ENCODE measurements at places on chromosomes 3 and 15.
A peak's percentile ranks its signal among the peaks of the same experiment; 100 is the strongest.

DNA sequence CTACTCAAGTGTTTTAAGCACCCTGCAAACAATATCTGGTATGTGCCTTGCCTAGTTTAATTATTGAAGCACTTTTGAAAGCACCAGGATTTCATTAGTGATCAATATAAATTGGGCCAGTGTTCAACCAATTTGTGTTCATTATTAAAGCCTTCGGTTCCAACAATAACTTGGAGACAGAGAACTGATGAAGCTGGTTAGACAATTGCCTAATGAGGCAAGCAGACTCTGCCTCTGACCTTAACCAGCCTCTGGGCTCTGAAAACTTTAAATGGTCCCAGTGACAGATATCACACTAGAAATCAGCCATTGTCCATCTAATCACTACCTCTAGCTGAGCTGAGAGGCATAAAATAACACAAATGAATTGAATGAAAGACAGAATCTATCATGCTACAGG is 139.9 kb upstream of the CNTN6 start:
- DNase-seq, result no peak

- no peak for DNase-seq
Observed at GRCh38 chr3:42273361-42273760, 7.4 kb upstream of the CCK start.

DNA sequence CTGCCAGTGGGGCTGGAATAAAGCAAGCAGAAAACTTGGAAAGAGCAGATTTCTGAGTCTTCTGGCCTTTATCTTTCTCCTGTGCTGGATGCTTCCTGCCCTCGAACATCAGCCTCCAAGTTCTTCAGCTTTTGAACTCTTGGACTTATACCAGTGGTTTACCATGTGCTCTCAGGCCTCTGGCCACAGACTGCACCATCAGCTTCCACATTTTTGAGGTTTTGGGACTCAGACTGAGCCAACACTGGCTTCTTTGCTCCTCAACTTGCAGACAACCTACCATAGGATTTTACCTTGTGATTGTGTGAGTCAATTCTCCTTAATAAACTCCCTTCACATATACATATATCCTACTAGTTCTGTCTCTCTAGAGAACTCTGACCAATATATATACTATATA is 706.6 kb downstream of the NR2F2 start:
- DNase-seq, result no peak

DNA sequence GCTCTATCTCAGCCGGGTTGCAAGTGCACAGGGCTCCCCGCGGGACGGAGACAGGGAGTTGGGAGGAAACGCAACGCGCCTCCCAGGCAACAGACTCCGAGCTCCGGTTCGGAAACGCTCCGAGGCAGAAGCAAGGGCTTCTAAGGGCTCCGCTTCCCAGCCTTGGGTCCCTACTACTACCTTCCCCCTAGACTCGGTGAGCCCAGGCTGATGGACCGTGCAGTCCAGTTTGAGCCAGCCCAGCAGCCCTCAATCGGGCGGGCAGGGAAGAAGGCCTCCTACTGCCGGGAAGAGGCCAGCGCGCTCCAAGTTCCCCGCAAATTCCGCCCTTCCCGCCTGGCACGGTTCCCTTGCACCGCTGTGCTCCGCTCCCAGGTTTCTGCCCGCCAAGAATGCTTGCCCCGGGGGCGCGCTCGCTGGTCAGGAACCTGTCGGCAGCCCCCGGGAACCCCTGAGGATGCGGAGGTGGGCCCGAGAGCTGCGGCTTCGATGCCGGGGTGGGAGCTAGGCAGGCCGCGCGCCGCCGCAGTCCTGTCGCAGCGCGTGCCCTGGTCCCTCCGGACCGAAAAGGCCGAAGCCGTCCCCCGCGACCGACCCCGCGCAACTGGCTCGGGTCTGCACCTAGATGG is 728 bp downstream of the TRANK1 start:
- no peak for DNase-seq

DNA sequence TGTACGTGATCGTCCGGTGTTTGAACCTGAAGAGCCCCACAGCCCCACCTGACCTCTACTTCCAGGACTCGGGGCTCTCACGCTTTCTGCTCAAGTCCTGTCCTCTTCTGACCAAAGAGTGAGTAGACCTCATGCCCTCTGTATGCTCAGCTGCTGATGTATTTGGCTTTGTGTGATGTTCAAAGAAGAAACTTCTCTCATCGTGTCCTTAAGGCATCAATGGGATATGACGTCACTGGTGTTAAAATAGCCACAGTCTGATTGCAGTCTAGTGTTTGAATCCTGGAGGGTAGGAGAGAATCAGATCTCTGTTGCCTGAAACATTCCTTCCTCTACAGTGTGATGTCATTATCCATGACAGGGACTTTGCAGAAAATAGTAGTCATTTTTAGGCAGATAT is 28.1 kb downstream of the ABHD2 start:
- DNase-seq, result no peak

DNA sequence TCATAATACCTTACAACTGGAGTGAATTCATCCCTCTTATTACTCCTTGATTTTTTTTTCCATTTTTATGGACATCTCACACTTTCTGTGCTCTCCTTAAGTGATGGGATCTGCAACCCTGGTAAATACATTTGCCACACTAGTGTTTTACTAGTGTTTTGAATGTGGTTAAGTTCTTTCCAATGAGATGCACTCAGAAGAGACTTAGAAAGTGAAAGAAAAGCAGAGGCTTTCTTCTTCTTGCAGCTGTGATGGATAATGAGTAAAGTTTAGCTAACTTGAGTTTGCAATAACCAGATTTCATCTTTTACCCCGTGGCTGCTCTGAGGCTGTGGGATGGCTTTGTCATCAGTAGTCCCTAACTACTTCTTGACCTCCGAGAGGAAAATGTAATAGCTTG is 1248.4 kb downstream of the NSUN3 start:
- no peak for DNase-seq

- DNase-seq, result no peak
Observed at GRCh38 chr15:100692246-100692645, 89.9 kb downstream of the ASB7 start.

DNA sequence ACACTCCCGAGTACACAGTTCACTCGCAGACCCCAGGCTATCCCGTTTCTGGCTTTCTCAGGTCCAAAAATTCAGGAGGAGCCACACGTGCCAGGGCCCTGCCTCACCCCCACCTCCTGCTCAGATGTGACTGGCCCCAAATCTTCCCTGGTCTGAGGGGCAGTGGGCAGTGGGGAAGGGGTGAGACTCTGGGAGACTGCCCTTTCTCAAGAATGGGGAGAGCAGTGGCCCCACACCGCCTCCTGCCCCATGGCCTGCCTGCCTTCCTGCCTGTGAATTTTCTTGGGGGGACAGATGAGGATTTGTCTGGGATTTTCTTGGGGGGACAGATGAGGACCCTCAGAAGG is 174.6 kb downstream of the MEGF11 start:
- no peak for DNase-seq

DNA sequence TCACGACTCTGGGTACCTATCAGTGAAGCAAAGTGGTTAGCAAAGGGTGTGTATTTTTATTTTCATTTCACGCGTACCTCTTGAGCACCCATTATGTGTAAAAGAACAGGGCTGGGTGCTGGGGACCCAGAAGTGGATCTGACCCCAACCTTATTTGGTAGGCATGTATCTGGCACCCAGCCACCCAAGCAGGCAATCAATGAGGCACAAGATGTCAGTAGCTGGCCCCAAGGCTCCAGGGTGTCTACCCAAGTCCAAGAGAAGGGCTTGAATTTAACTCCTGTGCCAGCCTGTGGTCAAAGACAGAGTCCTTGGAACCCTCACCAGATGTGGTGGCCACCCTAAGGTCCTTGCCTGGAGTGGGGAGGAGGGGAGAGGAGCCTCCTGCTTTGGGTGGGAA is 5.7 kb downstream of the PLEKHO2 start:
- no peak for DNase-seq

- no peak for DNase-seq
Observed at GRCh38 chr3:25768851-25769250, 14.4 kb downstream of the NGLY1 start.

DNA sequence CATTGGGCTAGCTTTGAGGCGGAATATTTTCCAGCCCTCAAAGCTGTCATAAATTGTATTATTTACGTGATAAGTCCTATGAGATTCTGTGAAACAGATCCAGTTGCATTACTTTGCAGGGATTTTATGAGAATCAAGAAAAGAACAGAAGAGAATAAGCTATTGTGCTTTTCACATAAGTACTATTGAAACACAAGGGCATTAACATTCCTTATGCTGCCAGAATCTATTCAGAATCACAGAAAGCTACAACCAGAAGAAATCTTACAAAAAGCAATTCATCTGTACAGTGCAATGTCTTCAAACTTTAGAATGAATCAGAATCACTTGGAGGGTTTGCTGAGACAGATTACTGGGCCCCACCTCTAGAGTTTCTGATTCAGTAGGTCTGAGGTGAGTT is 10.6 kb upstream of the CACNA1D start:
- no peak for DNase-seq

DNA sequence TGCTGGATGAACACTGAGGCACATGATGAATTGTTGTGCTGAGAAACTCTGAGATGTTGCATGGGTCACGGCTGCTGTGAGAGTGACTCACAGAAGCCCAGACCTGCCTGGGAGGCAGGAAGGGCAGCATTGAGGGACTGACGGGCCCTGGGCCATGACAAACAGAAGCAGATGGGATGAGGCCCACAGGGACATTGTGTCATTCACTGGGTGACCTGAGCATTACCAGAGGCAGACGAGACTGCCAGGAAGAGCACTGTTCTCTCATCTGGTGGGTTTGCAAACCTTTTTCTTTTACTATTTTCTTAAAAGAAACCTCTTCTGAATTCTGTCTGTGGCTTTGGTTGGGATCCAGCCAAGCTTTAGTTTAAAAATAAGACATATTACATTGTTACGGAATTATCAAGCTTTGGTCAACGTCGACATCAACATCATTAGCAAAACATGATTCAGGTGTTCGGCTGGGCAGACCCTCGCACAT is 67.8 kb downstream of the BDH1 start:
- DNase-seq, result no peak

GRCh38 chr3:48232734-48233133 is 8.2 kb upstream of the ZNF589 start:
- DNase-seq, result peak; percentile 12

- DNase-seq, result no peak
Observed at GRCh38 chr3:70531838-70532489, 219.5 kb upstream of the MDFIC2 start.

DNA sequence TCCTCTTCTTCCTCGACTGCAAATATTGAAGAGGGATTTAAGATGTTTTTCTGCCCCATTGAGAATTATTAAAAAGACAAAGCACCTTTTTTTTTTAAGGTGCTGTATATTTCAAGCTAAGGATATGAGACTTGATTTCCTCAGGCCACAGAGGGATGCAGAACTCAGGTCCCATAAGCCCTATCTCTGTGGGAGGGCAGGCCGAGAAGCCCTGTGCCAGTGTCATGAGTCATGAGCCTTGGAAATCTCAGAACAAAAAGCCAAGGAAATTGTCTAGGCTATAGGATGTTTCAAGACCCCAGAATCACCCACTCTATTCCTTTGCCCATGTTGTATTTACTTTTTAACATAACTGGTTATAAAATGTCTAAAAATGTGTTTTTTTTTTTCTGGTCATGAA is 7.3 kb downstream of the ESYT3 start:
- DNase-seq, result no peak

DNA sequence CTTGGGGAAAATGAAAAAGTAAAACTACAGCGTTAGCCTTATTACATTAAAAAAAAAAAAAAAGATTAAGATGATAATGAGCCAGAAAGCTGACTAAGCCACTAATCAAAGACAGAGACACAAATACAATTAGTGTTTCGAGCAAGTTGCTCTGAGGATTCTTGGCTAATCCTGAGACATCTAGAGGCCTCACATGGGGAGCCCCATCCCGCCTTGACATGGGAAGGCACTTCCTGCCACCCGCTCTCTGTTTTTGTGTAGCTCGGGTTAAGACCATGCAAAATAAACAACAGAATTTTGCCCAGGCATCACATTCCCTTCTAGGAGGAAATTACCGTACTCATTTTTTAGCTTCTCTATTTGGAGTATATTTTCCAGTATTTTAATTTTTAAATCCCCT is 15.3 kb downstream of the HESX1 start:
- no peak for DNase-seq

DNA sequence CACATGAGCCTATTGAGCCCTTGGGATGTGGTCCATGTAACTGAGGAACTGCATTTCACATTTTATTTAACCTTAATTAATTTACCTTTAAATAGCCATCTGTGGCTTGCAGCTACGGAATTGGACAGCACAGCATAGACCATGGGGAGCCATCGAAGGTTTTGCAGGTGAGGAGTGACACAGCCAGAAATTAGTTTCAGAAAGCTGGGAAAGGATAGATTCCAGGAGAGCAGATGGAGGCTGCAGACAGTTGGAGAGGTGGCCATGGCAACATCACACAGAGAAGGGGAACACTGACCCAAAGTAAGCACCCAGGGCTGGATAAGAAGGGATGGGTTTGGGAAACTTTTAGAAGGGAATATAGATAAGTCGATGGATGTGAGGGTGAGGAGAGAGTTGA is 100.1 kb upstream of the SLC6A11 start:
- DNase-seq, result no peak

Data from activated CD8-positive, alpha-beta memory T cell treated with anti-CD3 and anti-CD28 coated beads for 1 hour (primary cell).